ENCODE measurements at places on chromosomes 2 and 18.

- peak; percentile 31 for DNase-seq
Measured at GRCh38 chr18:48541026-48541746, 2.4 kb downstream of the CTIF start.

GRCh38 chr2:27016801-27017325 lies 15.9 kb upstream of the TMEM214 start:
- no peak for DNase-seq

DNA sequence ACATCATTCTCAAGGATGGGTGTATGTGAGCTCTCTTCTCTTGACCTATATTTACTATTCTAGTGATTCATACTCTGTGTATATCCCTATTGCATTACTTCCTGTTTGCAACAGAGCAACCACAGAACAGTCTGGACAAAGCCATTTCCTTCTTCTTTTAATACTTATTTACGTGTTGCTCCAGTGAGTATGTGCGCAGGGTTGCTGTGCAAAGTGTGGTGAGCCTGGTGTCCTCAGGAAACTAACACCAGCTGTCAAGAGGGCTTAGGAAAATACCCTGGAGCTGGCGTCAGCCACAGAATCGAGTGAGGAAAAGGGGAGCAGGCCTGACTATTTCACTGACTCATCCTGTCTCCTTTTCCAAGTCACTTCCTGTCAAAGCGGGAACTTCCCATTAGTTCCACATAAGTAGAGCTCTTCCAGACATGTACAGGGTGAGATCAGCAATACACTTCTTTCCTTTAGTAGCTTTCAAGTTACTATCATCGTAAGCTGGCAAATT lies 214.1 kb upstream of the COPS8 start:
- DNase-seq, result no peak

- no peak for DNase-seq
Measured at GRCh38 chr18:28208268-28208667, 31.3 kb upstream of the CDH2 start.

DNA sequence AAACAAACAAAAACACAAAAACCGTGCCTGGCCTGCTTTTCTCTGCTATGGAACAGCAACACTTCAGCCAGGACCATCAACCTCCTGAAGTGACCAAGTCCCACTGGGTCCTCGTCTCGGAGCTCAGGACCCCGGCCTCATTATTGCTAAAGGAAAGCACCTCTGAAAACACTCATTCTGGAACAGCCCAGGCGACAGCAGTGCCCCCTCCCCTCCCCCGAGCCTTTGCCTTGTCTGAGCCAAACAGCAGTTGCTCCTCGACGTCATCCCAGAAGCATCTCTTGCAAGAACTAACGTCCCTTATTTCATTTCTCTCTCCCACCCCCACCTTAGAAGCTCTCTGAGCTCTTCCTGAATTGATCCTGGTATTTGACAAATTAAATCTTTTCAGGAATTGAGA lies 27.4 kb downstream of the APCDD1 start:
- no peak for DNase-seq

DNA sequence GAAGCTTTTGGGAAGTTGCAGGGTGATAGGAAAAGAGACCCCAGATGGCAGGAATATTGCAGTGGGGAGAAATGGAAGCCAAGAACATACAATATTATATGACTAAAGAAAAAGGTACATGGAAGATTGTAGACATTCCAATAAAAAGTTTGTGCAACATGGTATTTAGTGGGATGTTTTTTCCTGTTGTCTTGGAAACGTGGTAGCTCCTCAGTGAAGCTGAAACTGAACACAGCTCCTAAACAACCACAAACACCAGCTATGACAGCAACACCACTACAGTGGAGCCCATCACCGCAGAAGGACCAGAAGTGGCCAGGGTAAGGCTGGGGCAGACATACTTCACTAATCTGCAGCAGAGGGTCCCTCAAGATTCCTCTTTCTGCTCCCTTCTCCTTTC lies 246.8 kb downstream of the CDH20 start:
- no peak for DNase-seq

- DNase-seq, result no peak
Measured at GRCh38 chr2:21837168-21837960, 713.6 kb downstream of the TDRD15 start.

GRCh38 chr2:180728928-180729559 lies 251.4 kb upstream of the UBE2E3 start:
- DNase-seq, result no peak

- DNase-seq, result no peak
Measured at GRCh38 chr2:64930258-64930671, 58.9 kb upstream of the SLC1A4 start.

DNA sequence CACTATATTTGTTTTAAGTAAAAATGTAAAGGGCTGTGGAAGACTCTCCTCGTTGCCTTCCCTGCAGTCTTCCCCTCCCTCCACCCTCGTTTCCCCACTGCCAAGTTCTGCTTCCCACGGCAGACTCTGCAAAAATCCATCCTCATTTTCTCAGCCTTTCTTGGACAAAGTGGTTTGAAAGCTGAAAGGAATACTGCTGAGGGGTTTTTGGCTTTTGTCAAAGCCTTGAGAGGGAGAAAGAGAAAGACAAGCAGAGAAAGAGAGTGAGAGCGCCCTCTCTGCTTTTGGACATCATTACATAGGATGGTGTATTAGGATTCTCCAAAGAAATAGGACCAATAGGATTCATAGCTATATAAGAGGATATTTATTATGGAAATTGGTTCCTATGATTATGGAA lies 455.9 kb upstream of the SOX11 start:
- DNase-seq, result no peak

DNA sequence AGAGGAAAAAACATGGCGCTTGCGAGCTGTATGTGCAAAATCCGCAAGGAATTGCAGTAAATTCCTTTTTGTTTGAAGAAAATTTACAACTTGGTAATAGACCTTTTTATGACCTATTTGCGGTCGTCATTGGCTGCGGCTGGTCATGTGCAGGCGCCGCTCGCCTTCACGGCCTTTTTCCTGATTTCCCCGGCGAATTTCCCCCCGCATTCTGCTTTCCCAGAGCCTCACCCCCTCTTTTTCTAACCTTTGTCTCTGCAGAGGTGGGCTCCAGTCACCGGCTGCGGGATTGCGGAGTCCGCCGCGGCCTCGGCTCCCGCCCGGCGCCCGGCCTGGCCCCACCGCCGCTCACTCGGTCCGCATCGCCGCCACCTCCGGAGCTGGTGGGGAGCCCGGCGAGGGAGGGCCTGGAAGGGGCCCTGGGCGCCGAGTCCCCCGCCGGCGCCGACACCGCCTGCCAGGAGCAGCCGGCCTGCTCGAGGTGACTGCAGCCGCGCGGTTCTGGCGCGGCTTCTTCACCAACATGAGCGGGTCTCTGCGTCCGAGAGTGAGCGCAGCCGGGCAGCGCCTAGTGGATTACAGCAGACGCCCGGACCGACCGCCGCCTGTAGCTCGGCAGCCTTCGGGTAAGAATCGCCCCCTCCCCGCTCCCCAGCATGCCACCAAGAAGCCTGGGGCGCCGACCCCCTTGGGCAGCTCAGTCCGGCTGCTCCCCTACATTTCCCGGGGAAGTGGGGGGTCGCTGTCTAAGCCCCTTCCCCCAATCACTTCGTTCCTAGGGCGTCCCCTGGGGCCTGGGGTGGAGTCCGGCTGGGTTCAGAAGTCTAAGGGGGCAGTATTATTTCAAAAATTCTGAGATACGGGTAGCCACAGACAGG lies 7.1 kb downstream of the HOXD8 start:
- no peak for DNase-seq

DNA sequence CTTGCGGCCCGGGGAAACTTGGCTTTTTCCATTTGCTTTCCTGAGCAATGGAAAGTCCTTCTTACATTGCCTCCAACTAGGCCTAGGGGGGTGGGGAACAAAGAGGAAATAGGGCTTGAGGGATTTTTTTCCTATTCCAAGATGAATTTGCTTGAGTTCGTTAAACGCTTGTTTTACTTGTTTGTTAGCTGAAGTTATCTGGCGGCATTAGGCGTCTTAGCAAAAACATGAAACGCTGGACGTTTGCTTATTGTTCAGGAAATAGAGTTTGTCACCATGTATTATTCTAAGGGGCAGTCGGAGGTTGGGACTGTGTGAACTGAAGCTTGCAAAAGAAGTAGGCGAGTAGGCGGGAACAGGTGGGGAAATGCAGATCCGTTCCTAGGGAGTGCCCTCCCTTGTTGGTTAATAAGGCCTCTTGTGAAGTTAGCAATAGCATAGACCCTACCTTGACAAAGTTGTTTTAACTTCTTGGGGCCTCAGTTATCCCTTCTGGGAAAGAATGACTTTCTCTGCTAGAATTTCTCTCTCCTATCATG lies 1.9 kb downstream of the CABLES1 start:
- no peak for DNase-seq

DNA sequence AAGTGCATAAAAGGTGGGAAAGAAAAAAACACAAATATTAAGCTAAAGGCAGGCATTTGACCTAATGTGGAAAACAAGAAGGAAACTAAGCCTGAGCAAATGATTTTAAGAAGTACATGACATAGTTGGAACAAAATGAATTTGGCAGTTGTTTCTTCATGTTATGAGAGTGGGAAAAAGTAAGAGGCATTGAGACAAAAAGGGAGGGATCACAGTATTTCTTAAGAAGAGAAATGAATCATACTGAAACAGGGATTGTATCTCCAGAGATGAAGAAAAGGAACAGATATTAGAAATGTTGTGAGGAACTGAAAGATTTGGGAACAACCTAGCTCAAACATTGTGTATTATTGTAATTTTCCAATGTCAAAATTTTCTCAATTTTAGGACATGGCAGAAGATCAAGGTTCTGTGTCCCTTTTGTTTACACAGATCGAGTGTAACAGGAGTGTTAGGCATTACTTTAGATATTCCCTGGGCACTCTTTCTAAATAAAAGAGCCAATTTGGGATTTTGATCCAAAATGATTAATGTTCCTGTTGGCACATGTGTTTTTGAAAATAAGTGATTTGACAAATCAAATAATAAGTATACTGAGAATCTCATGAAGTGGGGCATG lies 98.6 kb downstream of the CALCRL start:
- DNase-seq, result no peak

- DNase-seq, result no peak
Measured at GRCh38 chr18:55559739-55560138, 28.3 kb downstream of the TCF4 start.

DNA sequence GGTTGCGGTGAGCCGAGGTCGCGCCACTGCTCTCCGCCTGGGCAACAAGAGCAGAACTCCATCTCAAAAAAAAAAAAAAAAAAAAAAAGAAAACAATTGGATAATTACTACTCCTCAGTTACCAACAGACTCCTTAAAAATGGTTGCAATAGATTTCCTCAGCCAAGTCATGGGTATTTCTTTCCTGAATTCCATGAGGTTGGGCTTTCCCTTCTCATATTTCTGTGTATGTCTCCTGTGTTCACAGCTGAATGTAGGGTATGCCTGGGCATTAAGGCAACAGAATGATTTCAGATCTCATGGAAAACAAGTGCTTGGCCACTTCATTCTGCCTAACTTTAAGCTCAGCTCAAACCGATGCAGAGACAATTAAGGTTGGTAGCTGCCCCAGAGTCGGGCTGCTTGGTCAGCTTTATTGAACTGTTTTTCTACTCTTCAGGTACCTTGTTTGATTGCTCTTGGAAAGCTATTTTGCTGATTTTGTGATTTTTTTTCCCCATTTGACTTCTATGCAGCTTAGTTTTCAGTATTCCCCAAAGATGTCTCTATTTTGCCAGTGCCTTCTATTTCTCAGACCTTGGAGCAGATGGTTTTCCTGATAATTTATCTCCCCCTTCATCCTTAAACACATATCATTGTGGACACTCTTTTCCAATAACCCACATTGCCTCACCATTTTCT lies 24.8 kb downstream of the KIF5C start:
- DNase-seq, result no peak

DNA sequence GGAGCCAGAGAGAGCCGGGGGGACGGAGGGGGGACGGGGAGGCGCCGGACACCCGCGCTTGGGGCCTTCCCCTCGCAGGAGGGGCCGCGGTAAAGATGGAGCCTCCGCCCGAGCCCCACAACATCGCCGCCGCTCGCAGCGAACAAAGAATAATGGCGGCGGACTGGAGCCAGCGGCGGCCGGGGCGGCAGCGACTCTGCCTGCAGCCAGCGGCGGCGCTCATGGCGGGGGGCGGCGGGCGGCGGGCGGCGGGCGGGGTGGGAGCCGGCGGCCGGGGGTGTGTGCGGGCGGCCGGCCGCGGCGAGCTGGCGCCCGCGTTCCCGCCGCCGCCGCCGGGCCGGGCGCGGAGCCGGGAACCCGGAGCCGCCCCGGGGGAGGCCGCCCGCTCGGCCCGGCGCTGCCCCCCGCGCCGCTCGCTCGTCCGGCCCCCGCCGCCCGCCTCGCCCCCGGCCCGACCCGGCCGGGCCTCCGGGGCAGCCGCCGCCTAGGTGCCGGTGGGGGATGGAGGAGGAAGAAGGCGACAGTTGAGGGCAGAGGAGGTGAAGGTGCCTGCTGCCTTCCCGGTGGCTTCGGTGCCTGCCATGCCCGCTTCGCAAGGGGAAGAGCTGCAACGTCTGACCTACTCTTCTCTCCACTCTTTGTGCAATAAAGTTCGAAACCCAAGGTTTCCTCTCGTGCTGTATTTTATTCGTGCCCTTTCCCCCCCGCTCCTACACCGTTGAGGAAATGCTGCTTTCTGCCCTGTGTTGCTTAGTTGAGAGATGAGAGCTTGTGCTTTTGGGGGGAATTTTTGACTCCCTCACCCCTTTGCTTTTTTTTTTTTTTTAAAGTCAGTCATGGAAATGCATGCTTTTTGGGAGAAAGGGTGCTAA lies 634 bp downstream of the CREB1 start:
- peak; percentile 67 for DNase-seq

DNA sequence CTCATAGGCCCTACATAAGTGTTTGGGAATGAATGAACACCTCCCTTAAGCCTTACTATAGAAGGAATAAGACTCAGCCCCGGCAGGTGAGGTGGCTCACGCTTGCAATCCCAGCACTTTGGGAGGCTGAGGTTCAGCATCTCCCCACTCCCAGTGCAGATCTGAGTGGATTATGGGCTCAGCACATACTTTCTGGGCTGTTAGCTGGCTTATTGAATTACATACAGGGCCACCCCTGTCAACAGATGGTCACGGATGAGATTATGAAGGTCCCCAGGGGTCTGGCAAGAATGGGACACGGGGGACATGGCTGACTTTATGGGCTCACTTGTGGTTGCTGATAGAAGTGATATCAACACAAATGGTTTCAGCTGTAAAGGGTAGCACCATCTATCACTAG lies 322.3 kb downstream of the TSN start:
- DNase-seq, result no peak

DNA sequence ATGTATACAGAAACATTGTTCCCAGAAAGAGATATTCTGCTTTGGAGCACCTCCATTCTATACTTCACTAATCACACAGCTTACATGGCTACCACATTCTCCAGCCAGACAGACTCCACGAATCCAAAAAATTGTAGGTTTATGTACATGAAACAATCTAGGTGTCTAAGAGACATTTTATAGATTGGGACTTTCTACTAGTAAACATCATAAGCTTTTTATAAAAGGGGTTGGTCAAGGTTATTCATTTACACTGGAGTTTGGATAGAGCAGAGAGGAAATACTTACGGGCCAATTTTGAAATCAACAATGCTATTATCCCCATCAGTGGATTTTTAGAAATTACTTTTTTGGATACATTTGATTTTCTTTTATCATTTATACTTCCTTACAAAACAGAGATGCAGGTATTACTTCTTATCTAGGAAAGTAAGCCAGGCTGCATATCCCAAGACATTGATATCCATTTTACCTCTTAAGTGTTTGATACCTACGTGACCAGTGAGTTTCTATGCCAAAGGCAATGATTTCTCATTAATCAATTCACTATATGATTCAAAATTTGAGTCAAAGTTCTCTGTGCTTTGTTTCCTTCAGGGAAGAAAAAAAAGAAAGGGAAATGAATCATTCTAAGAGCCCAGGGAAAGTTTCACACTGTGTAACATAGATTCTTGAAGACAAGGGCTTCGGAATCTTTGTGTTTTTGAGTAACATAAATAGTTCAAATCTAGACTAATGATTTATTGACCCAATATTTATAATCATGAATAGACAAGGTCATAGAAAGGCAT lies 140.5 kb downstream of the PTH2R start:
- no peak for DNase-seq
